ENCODE measurements at places on chromosomes 16 and 17.

GRCh38 chr17:72614871-72615626 lies 477.4 kb downstream of the SLC39A11 start:
- DNase-seq: no peak

DNA sequence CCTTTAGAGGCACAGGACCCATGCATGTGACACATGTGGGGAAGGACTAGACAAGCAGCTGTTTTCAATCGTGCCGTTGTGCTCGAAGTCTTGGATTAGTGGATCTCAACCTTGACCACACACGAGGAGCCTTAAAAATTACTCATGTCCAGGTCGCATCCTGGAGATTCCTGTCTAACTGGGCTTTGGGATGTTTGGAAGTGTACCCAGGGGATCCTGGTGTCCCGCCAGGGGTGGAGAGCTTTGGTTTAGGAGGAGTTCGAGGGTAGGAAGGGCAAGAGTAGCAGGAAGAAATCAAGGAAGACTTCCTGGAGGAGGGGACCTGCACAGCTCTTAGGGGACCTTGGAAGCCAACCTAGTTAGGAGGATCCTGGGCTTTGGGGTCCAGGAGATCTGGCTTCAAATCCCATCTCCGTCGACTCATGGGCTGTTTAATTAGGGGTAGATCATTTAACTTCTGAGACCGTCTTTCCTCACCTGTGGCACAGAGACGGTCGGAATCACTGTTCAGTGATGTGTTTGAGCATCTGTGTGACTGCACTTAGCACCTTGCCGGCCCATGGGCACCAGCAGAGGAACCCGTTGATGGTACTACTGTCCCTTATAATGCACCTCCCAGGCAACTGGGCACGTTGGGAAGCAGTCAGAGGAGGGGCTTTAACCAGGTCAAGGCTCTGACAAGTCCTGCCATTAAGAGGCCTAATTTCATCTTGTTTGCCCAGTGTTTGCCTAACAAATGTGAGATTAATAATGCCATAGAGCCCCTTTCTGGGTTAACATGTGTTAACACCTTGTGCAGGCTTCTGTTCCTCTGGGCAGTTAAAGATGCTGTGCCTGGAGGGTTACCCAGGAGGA lies 102.0 kb upstream of the PLCG2 start:
- DNase-seq: no peak

GRCh38 chr16:1220841-1221627 lies 4.0 kb downstream of the TPSG1 start:
- no peak for DNase-seq

DNA sequence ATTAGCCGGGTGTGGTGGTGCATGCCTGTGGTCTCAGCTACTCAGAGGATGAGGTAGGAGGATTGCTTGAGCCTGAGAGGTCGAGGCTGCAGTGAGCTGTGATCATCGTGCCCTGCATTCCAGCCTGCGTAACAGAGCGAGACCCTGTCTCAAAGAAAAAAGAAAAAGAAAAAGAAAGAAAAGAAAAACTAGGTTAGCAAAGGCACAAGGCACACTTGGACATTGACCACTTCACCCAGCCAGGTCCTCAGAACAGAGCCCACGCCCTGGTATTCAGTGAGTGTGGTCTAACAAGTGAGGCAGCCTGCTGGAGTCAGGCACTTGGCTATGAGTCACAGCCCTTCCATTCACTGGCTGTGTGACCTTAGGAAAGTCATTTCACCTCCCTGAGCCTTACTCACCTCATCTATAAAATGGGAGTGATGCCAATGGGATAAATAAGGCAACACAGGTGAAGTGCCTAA lies 10.4 kb downstream of the MILR1 start:
- DNase-seq: no peak

DNA sequence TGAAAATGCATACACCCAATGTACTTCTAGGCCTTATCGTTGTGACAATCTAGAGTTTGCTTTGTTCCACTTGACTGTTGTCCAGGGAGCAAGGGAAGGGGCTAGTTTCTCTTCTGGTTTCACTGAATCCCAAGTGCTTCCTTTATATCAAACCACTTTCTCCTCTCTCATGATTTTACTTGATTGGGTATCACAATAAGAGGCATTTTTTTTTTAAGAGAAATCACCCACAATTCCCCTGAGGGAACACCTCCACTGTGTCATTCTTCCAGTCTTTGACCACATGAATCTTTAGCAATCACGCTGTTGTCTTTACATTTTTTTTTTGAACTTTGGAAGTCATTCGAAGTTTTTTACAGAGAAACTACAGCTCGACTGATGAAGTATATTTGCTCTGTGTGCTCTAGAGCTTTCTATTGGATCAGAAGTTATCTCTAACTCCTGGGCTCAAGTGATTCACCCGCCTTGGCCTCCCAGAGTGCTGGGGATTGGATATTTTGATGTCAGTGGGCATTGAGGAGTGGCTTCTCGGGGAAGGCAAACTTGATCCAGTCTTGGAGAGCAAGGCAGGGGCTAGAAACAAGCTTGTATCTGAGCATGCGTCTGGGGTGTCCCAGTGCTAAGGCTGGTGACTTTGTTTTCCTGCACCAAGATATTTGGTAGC lies 3.0 kb downstream of the CDH1 start:
- DNase-seq: no peak

GRCh38 chr17:77273397-77274085 lies 132.8 kb downstream of the SEC14L1 start:
- no peak for DNase-seq

- DNase-seq: no peak
Observed at GRCh38 chr16:81700071-81700779, 78.9 kb upstream of the PLCG2 start.
